BE2C (cell line): ENCODE measurements at places on chromosomes 7 and 10.

- DNase-seq, result no peak
Observed at GRCh38 chr10:69338547-69339450, 60.5 kb downstream of the HK1 start.

GRCh38 chr7:92631067-92631849 lies 41.1 kb upstream of the FAM133B start:
- no peak for DNase-seq

GRCh38 chr10:86020134-86020533 lies 346.5 kb downstream of the GRID1 start:
- no peak for DNase-seq

GRCh38 chr10:79431891-79432831 lies 13.3 kb downstream of the ZCCHC24 start:
- DNase-seq, result no peak

GRCh38 chr7:92625617-92626016 lies 35.4 kb upstream of the FAM133B start:
- no peak for DNase-seq

DNA sequence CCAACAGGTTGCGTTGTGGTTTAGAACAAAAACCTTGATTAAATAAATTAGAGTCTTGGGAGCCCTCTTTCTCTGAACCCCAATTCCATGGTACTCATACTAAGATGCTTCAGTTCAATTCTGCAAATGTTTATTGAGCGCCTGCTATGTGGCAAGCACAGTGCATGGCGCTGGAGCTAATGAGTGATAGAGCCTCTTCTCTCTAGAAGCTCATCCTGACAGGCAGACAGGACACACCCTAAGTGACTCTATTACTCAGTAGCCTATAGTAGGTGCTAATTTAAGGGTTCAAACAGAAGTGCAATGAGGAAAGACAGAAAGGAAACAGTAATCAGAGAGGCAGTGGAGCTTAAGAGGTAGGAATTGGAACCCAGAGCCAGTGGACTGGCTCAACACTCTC lies 124.4 kb upstream of the C7orf33 start:
- DNase-seq, result no peak
